ENCODE measurements at places on chromosomes 1 and 21.

GRCh38 chr1:225891229-225891972 lies 2.5 kb upstream of the LEFTY1 start:
- DNase-seq = peak; percentile 77

GRCh38 chr1:169513208-169513607 lies 27.5 kb upstream of the SLC19A2 start:
- no peak for DNase-seq

DNA sequence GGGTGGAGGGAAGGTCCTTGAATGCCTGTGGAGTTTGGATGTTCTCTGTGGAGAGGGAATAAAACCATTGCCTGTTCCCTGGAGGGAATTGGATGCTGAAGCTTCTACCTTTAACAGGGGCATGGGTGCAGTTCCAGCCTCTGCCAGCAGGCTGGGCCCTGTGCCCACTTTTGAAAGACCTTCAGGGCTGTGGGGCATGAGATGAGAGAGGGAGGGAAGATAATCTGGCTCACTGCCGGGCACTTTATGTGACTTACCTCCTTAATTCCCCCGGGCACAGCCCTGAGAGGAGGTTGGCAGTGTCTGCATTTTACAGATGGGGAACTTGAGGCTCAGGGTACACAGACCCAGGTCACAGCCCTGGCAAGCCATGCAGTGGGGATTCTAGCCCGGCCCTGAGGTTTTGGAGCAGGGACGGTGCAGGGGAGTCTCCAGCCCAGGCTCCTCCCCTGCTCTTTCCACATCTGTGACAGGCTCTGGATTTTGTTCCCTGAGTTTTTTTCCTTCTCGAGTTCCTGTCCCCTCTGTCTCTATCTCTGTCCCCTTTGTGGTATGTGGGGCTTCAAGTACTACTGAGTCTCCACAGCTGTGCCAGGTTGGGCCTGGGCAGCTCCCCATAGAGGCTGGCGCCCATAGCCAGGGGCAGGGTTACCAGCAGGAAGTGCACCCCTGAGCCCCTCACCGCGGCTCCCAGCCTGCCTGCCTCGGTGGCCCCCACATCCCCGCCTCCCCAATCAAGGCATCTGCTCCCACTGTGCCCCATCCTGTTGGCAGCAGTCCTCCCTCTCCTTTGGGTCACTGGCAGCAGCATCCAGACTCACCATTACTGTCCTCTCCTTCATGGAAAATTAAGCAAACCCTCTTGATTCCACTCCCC lies 14.0 kb upstream of the THEMIS2 start:
- DNase-seq = peak; percentile 90

DNA sequence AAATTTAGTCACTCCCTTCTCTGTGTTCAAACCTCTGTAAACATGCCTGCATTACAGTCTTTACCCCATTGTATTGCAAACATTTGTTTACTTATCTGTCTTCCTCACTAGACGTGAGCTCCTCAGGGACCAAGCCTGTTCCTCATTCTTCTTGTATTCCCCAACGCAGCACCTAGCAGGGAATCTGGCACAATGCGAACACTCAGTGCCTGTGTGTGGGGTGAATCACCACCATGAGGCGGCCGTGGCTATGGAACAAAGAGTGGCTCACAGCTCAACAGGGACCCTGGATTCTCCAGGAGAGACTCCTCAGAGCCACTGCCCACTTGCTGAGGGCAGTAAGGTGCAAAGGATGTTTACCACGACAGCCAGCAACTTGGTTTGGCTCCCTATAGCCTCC lies 95.9 kb downstream of the DDX20 start:
- DNase-seq = no peak

DNA sequence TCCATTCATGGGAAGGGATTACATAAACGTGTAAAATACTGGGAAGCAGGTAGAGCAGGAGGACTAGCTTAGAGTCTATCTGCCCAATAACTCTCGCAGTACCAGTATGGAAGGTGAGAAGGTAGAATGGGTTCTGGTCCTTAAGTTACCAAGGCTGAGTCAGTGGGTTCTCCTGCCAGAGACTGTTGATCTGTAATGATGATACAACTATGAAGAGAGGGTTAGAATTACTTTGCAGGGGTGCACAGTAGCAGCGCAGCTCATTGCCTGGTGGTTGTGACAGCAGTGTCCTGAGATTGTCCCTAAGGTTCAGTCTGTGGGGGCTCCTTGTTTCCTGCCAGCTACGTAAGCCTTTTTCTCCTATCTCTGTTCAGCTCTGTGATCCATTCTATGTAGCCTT lies 2.5 kb upstream of the MAST2 start:
- no peak for DNase-seq

DNA sequence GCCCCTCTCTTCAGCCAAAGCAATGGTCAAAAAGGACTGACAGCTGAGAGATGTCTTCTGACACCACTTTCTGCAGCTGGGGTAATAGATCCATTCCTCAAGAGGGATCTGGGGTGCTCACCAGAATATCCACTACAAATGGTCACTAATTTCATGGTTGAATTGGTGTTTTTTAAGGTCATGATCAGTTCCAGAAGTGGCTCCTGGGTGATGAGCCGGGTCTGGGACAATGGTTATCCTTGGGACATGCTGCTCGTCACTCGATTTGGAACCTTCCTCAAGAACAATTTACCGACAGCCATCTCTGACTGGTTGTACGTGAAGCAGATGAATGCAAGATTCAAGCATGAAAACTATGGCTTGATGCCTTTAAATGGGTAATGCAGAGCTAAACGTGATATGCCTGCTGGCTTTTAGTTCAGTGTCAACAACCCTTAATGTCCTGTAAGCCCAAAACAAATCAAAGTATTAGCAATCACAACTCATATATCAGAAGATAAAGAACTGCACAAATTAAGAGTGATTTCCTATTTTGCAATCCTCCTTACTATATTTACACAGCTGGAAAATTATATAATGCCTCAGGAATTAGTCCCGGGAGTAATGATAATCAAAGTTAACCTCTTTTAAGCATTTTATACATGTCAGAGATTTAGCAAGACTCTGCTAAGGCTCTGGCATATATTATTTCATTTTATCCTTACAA lies 20.1 kb downstream of the FMO3 start:
- DNase-seq = no peak

GRCh38 chr21:45998276-45998701 lies 16.7 kb downstream of the COL6A1 start:
- no peak for DNase-seq

Data from left colon (tissue), 2 donors.